NCI-H1048 (cell line): ENCODE measurements at places on chromosomes 5 and 9.

DNA sequence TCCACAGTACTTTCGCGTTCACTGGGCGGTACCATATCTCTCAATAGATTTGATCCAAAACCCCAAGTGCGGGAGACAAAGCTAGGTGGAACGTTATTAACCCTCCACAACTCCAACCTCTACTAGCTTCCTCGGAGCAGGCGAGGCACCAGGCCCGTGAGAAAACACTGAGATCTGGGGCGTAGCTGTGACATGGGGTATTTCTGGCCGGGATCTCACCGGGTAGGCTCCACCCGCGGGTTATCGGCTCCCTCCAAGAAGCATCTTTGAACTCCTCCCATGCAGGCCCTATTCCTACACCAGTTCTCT, 350 bp upstream of the SLC25A46 start:
- DNase-seq = no peak

DNA sequence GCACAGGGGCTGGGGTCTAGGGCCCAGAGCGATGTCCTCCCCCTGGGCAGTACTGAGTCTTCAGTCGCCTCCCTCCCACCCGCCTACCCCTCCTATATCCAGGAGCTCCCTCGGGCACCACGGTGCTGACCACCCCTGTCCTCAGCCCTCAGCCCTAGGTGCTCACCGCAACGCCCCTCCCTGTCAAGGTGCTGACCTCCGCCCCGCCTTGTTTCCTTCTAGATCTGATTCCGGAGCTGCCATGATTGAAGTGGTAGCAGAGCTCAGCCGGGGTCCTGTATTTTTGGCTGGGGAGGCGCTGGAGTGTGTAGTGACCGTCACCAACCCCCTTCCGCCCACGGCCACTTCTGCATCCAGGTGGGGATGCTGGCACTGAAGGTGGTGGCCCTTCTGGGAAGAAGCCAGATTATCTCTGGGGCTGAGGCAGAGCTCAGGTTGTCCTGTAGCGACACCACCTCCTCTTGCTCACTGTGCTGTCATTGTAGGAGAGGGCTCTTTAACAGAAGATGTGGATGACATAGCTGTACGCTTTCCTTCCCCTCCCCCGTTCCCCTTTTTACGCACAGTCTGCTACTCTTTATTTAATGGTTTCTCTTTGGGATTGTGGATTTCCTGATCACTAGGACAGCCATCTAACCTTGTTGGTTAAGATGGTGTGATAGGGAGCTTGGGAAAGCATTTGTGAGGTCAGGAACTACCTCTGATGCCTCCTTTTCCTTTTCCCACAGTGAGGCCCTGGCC, 598 bp downstream of the RGP1 start:
- no peak for DNase-seq

- DNase-seq = no peak
Measured at GRCh38 chr5:69531406-69531801, 28.6 kb upstream of the GTF2H2C start.

GRCh38 chr5:53059281-53059680, 50.3 kb downstream of the MOCS2 start:
- DNase-seq = no peak

DNA sequence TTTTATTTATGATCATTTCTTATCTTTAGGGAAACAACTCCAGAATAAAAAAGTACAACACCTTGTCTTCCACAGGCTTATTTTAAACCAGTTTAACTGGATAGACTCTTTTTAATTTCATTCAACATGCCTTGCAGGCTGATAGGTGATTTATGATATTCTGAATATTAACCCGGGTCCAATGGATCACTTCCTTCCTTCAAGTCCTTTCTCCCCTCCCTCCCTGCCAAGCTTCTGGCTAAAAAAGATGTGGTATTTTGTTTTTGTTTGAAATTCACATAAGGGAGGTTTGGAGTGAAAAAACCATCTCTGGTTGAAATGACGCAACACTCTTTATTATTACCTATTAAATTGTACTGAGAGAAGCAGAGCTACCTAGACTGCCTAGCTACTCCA, 265.3 kb downstream of the MLLT3 start:
- DNase-seq = no peak

GRCh38 chr5:73499187-73499586, 945 bp downstream of the BTF3 start:
- DNase-seq = no peak

DNA sequence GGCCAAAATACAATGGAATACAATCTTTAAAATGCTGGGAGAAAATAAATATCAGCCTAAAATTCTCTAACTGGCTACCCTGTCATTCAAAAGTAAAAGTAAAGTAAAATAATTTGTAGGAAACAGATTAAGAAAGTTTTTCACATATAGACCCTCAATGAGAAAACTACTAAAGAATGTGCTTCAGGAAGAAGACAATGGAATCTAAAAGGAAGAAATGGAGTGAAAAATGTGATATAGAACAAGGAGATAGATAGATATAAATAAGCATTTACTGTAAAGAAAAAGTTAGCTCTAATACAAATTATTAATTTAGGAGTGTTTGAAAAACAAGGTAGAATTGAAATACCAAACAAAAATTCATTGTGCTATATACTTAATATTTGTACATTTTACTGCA, 368.6 kb upstream of the MPDZ start:
- DNase-seq = no peak

GRCh38 chr5:1101961-1102713, 9.7 kb downstream of the SLC12A7 start:
- DNase-seq = no peak

GRCh38 chr9:89731262-89732182, 126.7 kb downstream of the GADD45G start:
- no peak for DNase-seq
